ENCODE measurements at places on chromosomes 3 and 15.

DNA sequence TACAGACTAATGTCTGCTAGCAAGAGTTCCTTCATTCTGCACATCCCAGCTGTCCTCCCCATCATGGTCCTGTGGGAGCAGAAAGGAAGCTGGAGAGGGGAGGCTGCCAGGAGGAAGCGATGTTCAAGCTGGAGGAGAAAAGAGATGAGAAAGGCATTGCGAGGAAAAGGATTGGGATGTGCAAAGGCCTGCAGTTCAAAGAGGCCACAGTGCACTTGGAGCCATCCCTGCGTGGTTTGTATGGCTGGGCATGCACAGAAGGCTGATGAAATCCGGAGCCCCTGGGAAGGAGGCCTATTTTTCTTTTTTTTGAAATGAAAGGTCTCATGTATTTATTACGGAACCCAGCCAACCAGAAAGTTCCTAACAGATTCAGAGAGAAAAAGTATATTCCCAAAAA lies 22.8 kb downstream of the AMOTL2 start:
- no peak for DNase-seq

GRCh38 chr3:172357850-172358754 lies 90.2 kb downstream of the GHSR start:
- DNase-seq, result no peak

DNA sequence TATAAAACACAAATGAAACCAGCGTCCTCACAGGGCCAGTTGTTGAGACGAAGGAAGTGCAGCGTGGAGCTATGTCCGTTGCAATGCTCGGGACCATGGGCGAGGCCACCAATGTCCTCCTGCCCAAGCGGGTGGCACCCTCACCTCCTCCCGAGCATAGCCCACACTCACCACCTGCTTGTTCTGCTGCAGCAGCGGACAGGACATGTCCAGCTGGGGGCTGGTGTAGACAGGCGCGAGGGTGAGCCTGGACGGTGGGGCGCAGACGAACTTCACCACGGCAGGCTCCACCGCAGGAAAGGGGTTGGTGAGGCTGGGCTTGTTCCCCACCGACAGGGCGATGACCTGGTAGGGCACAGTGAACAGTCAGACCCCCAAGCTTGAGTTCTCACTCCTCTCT lies 62.1 kb downstream of the NUP210 start:
- DNase-seq, result no peak

- no peak for DNase-seq
Measured at GRCh38 chr3:129793942-129794310, 99.6 kb downstream of the TMCC1 start.

DNA sequence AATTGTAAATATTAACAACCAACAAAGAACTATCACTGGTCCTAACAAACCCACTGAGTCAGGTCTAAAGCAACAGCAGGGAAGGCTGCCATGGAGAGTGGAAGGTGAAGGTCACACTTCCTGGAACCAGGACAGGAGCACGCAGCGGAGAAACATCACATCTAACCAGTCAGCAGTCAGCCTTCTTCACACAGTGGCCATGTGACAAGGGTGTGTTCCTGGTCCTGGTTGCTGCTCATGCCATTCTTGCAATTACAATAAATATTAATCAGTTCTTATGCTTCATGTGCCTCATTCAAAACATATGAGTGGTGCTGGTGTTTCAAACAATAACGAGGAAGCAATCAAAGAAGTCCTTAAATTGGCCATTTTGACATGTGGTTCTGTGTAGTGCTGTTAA lies 162.8 kb downstream of the ARRDC4 start:
- no peak for DNase-seq

- DNase-seq, result peak; percentile 34
Measured at GRCh38 chr3:14300721-14301399, 101.5 kb upstream of the SLC6A6 start.

DNA sequence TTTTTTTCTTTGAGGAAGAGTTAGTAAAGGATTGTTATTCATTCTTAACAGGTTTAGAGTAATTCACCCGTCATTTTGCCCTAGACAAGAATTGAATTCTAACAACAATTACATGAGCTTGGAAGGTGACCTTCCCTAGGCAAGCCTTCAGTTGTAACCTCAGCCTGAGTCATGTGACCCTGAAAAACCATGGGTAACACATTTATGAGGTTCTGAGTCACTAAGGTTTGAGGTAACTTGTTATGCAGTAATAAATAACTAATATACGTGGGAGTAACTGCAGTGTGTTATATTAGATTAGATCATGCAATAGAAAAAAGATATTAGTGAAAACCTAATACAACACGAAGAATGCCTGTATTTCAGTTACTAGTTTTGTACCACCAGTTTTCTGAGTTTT lies 237.6 kb upstream of the NDN start:
- no peak for DNase-seq

GRCh38 chr3:32743934-32744333 lies 58.9 kb downstream of the CNOT10 start:
- DNase-seq, result no peak

- DNase-seq, result peak; percentile 7
Measured at GRCh38 chr3:55721716-55722484, 234.8 kb upstream of the WNT5A start.

DNA sequence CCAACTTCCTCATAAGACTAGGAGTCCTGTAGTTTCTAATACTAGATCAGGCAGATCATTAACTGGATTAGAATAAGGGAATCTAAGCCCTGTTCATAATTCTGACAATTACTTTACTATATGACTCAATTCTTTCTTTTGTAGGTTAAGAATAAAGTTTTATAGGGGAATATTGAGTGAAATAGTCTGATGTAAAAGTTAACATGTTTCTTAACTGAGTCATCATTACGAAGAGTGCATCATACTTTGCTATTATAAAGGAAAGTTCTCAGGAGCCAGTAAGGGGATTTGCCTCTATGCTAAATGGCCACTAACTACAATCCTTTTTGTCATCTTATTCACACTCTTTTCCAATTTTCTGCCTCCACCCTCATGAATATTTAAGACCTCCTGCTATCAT lies 63.1 kb downstream of the POLQ start:
- no peak for DNase-seq

GRCh38 chr15:82146990-82147461 lies 101.2 kb upstream of the MEX3B start:
- peak; percentile 51 for DNase-seq

DNA sequence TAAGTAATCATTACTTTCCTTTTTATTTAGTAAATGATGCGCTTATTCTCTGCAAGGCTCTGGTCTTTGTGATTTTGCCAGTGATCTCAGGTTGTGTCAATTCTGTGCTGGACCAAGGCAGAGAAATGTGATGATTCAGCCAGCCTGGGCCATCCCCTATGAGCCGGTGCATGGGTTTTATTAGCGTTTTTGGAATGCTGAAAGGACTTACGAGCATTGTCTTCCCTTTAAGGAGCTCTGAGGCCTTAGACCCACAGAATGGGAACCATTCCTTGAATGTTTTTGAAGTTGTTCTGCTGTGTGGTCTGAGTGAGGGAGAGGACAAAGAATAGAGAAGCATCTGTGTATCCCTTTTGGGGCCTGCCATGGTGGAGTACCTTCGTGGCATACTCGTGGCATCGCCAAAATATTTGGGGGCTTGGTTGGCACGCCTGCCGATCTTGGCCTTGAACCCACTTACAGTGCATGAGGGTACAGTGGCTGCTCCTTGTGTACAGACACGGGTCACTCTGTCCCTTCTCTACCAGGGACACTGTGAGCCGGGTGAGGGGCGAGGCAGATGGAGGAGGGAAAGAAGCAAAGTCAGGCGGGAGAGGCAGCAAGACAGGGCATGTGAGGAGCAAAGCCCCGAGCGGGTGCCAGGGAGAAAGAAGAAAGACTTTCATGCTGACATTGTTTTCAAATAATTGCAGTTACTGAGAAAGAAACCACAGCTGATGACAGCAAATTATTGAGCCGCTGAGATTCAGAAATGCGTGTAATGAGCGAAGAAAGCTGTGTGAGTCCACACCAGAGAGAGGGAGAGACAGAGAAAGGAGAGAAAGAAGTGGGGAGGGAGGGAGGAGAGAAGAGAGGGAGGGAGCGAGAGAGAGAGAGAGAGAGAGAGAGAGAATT lies 269.4 kb upstream of the RGMA start:
- no peak for DNase-seq

DNA sequence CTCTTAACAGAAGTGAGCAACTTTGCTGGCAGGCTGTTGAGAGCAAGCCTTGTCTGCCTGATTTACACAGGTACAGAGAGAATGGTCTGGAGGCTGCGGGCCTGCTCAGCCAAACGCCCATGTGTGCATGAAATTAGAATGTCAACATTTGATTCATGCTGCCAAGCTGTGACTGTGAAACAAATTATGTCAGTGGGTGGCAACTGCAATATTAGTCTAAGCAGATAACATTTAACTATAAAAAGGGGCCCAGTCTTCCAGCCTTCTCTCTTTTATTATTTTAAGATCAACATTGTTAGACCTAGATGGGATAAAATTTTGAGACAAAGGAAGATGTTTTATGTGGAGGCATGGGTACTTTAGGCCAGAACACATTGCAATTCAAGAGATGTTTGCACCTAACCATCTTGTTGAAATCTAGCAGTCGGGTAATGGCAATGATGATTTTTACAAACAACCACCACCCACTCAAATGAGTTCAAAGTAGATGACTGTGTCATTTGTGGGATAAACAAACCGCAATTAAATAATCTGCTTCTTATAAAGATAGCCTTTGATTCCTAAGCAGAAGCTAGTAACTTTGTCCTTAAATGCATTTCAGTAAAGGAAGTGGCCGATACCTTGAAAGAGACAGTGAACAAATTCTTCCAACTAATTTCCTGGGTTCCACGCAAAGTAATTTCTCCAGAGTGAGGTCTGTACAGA lies 70.2 kb downstream of the FOXB1 start:
- DNase-seq, result no peak

DNA sequence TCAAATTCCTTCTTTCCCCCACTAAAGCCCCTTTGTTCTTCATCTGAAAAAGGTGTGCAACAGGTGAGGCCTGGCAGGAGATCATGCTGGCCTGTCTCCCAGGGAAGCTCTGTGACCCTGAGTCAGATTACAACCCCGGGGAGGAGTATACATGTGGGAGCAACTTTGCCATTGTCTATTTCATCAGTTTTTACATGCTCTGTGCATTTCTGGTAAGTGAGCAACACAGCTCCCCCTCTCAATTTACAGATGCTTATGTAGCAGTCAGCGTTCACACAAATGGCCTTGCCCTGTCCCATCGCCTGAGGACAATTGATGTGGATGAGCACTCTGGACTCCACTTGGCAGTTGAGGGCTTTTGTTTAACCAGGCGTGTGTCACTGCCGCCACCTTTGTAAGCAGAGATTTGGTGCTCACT lies 70.4 kb downstream of the CHDH start:
- no peak for DNase-seq

DNA sequence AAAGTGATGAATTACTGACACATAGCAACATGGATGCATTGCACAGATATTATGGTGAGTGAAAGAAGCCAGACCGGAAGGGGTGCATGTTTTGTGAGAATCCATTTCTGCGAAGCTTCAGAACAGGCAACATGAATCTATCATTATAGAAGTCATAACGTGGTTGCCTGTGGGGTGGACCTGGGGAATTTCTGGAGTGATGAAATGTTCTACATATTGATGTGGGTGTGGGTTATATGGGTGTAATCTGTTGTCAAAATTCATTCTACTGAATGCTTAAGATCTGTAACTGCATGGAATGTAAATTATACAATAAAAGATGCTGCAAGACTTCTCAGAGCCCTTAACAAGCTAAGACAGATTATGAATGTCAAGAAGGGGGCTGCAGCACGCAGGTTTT lies 25.2 kb upstream of the TSPAN3 start:
- no peak for DNase-seq

DNA sequence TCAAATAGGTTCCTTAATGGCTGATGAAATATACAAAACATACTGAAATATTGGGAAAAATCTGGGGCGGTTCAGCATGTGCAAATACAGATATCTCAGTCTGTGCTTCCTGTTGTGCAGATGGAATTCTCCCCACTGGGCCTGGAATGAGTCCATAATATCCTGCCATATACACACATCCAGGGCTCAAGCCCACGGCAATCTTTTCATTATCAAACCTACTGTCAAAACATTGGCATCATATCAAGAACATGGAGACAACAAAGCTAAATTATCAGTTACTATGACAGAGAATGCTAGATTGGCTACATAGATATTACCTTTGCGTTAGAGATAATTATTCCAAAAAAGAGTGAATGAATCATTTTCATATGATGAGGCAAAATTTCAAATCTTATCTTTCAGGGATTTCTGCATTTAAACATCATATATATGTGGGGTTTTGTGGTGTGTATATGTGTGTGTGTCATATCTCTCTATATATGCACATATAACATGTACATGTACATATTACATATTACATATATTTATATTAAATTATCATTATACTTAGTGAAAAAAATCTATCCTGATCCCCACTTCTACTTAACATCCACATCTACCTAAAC lies 713.3 kb downstream of the GBE1 start:
- no peak for DNase-seq

DNA sequence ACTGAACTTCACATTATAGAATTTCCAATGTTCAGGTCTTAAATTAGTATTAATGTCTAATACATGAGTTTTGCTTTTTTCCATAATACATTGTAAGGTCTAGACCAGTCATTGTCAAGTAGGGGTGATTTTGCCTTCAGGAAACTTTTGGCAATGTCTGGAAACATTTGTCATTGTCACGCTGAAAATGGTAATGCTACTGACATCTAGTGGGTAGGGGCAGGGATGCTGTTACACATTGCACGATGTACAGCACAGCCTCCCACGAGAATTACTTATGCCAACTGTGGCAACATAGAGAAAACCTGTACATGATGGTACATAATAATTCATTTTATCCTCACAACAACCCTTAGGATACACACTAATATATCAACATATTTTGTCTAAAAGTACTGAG lies 384.1 kb downstream of the CADM2 start:
- DNase-seq, result peak; percentile 4

All from K562 (cell line).